ENCODE measurements at places on chromosomes 5 and 9.
A peak's percentile ranks its signal among the peaks of the same experiment; 100 is the strongest.

GRCh38 chr5:135015942-135016341 lies 18.1 kb downstream of the PITX1 start:
- DNase-seq, result no peak

- DNase-seq, result peak; percentile 34
Measured at GRCh38 chr5:125002727-125003598, 256.5 kb upstream of the ZNF608 start.

- no peak for DNase-seq
Measured at GRCh38 chr9:136289651-136290507, 14.0 kb downstream of the CCDC187 start.

- no peak for DNase-seq
Measured at GRCh38 chr5:6166698-6167394, 211.5 kb downstream of the MED10 start.

- no peak for DNase-seq
Measured at GRCh38 chr5:60494635-60495034, 205.3 kb downstream of the DEPDC1B start.

GRCh38 chr9:133793471-133793870 lies 55.3 kb upstream of the SARDH start:
- no peak for DNase-seq

DNA sequence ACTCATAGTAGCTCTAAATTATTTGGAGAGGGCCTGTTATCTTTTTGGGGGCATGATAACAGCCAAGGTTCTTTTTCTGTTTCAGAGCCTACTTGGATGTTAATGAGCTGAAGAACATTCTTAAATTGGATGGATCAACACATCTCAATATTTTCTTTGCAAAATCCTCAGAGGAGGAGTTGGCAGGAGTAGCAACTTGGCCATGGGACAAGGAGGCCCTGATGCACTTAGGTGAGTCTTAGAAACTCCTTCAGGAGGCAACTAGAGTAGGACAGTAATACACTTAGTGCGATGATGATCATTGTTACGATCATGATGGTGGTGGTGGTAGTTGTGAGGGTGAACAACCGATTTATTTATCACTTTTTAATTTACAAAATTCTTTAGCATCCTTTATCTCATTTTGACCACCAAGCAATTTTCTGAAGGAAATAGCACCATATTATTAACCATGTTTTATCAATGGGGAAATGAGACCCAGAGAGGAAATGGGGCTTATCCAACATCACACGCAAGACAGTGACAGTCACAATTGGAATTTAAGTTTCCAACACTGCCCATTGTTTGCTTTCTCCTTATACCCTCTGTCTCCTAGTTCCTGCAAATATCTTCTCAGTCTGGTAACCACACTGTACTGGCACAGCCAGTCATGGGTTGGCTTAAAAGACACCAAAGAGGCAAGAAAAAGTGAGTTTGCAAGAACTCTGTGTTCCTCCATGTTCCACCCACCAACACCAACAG lies 54.0 kb downstream of the PAPPA start:
- no peak for DNase-seq

DNA sequence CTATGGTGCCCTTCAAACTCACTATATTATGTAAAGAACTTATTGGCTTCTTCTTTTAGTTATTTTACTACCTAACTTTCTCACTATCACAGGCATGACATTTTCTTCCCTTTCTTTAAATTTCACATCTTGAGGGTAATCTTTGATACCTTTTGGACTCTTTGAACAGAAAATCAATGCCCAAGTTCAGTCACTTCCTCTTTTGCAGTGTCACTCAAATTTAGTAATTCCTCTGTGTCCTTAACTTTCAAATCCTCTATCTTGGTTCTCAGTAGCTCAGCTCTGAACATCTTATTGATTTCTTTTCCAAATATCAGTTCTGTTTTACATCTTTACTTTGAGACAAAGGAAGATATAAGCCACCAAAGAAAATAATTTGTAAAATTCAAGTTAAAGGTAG lies 25.5 kb downstream of the CNTLN start:
- DNase-seq, result no peak

DNA sequence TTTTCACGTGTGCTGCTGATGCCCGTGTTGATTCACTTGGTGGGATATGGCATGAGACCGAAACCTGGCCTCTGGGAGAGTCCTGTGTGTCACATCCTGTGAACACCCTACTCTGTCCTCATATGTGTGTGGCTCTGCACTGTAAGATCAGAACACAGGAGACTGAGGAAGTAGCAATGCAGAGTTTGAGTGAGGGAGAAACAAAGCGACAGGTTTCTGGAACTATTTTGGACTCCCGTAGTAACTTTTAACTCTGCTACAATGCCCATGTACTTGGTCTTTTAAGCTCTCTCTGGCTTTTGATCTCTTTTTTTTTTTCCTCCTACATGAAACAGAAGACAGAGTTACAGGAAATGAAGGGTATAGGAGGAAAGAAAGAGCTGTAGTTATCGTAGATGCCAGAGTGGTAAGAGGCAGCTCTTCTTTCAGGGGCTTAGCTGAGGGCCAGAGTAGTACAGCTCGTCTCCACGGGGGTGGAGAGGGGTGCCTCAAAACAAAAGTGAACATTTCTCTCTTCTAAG lies 26.6 kb downstream of the GRAMD2B start:
- peak; percentile 48 for DNase-seq

DNA sequence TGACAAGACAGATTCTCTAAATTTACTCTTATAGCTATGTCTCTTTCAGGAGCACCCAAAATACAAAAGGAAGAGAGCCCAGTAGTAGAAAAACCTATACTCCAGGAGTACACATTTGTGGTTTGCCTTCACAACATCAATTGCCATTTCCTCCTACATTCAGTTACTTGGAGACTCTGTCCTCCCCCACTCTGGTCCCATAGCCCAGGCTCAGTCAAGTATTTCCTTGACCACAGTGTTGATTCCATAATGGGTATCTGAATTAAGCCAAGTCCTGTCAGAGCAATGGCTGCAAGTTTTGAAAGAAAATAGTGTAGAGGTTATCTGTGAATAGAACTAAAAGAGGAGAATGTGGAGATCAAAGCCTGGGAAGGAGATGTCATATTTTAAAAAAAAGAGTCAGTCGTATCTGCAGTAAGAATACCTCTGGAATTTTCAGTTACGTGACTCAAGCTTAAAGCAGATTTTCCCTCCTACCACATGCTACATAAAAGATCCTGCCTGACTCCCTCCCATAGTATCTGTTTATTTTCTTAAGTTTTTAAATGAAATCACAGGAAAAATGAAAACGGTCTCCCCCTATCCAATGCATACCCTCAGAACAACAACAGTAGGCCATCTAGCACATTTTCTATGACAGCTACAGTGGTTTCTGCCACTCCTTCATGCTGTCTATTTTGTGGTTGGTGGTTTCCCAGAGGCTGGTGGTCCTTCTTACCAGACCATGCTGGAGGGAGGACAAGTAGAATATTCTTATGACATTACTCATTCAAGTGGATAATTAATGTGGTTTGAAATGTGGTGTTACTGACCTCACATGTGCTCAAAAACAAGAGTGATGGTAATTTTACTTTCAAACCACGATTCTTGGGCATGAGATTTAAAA lies 249.7 kb upstream of the TMEM161B start:
- peak; percentile 20 for DNase-seq

DNA sequence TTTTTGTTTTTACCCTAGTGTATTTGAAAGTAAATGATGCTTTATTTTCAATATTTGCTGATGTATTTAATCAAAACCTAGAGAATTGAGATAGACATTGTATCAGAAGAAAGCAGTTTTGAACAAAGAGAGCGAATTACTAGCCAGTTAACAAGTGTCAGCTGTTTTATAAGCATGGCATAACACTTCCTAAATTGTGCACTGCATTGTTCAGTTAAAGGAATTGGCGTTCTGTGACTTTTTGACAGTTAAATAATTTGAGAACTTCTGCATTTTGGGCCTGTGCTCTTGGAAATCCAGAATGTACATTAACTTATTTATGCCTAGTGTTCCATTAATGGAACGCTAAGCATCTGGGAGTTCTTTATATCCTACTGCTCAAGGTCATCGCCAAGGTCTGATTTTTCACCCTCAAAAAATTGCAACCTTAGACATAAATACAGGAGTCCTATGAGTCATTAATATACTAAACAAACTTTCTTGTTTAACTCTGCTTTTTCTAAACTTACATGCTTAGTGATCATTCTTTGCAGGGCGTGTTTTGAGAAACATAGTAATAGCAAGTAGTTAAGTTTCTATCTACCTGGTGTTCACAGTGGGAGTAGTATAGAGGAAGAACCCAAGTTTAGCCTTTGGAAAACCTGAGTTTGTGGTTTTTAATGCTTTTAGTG lies 31.1 kb downstream of the RASA1 start:
- no peak for DNase-seq

GRCh38 chr9:130627896-130628792 lies 36.2 kb upstream of the PRDM12 start:
- no peak for DNase-seq

- peak; percentile 24 for DNase-seq
Measured at GRCh38 chr5:22598796-22599195, 254.3 kb downstream of the CDH12 start.

- DNase-seq, result no peak
Measured at GRCh38 chr5:158223054-158223600, 364.2 kb upstream of the CLINT1 start.

DNA sequence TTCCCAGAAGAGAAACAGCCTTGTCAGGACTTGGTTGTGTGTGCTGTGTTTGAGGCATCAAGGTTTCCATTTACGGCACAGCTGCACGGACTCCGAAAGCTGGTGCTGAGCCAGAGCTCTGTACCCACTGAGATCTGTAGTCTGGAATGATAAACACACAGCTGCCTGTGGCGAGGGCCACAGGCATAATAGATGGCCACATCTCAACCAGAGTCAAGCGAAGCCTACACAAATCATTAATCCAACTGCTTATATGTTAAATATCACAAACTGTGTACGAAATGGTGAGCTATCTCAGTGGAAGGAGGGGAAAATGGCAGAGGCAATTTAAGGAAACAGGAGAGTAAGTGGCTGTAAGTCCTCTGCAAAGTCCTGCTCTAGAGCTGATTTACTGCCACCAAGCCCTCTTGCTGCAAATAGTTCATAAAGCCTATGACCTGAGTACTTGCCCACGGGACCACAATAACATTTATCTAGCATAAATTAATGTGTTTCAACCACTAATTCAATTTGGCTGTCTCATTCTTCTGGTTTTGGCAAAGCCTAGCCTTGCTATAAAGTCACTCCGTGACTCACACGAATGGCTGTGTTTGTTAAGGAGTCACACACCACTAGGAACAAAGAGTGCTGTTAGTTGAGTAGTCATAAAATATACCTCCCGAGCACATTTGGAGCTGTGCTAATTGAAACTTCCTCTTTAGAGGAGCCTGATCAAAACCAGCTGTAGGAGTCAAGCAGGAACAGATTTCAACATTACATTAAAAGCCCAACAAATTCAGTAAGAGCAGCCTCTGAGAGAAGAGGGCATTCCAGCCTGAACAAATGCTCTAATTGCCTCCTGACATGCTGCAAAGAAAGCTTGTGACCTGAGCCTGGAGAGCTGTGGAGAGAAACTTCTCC lies 738.6 kb upstream of the ZNF608 start:
- peak; percentile 100 for DNase-seq

- DNase-seq, result no peak
Measured at GRCh38 chr5:135133698-135134515, 99.9 kb upstream of the PITX1 start.

- no peak for DNase-seq
Measured at GRCh38 chr9:129199044-129199435, 21.0 kb upstream of the IER5L start.

DNA sequence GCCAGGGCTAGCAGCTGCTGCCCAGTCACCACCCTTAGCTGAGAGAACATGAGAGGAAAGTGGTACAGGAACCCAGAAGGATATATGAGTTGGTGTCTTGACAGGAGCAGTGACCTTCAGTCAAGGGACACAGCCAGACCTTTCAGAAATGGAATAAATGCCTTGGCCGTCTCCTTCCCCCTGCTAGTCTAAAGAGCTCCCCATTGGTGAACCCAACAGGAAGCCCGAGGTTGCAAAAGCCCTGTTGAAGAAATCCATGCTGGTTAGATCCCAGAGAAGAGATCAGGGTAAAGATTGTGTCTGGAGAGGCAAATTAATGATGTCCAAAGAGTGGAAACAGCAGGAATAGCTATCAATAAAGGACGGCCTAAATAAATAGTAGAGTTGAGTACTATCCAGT lies 244.5 kb downstream of the NR3C1 start:
- DNase-seq, result no peak

- DNase-seq, result peak; percentile 54
Measured at GRCh38 chr5:120765189-120765588, 301.1 kb downstream of the PRR16 start.

DNA sequence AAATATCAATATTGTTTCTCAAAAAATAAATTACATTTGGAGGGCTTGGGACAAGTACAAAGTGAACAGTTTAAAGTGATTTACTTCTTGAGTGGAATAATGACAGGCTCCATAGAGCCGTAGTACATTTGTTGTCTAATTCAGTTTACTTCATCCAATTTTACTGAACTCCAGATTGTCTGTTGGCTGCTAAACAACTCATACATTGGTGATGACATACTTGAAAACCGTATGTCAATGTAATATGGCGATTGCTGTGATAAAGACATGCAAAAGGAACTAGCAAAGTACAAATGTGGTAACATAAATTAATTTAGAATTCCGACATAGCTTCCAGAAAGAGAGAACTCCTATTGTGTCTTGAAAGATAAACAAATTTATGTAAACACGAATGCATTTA lies 1197.5 kb upstream of the CDH18 start:
- no peak for DNase-seq

GRCh38 chr5:125700380-125700861 lies 722.8 kb upstream of the GRAMD2B start:
- DNase-seq, result peak; percentile 67

GRCh38 chr5:132797651-132798050 lies 15.5 kb upstream of the SOWAHA start:
- no peak for DNase-seq

- no peak for DNase-seq
Measured at GRCh38 chr9:92295240-92295790, 1.8 kb upstream of the IARS1 start.

DNA sequence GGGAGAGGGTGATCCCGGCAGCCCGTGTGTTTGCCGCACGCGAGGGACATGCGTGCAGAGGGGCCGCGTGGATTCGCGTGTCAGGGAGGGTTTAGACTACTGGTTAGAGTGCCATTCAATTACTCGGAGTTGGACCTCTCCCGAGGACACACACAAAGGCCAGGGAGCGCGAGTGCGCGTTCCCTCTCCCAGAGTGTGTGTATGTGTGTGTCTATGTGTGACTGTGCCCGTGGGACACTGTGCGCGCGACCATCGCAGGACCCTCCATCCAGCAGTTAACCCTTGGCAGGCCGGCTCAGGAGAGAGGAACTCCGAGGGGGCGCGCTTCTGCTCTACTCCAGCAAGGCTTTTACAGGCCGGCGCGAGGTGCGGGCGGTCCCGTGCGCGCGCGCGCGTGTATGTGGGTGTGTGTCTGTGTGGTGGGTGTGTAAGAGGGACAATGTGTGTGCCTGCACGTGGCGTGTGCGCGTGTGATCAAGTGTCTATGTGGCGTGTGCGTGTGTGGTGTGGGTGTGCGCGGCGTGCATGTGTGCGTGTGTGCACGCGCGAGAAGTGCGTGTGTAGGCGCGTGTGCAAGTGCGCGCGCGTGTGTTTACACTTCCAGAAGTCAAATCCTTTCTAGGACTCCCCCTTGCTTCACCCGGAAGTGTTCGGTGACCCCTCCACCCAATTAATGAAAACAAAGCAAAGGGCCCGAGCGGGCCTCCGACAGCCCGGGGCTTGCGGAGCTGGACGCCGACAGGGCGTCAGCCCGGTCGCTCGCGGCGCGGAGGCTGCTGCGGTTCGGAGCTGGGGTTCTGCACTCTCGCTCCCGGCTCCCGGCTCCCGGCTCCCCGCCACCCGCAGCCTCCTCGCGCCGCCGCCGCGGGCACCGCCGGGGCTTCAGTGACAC lies 75.3 kb upstream of the TBCA start:
- DNase-seq, result peak; percentile 40
